PC-9 (cell line): ENCODE measurements at places on chromosomes 16 and 17. TPM values are rescaled to one million over a fixed set of nuclear protein-coding genes. Genes with fewer than 3 reads are reported as not detected.
A peak's percentile ranks its signal among the peaks of the same experiment; 100 is the strongest.

The ABCC11 gene
- total RNA-seq: 0.83 and 1.9 TPM in 2 replicates

The KRTAP16-1 gene
- not detected in 2 replicates for total RNA-seq

DNA sequence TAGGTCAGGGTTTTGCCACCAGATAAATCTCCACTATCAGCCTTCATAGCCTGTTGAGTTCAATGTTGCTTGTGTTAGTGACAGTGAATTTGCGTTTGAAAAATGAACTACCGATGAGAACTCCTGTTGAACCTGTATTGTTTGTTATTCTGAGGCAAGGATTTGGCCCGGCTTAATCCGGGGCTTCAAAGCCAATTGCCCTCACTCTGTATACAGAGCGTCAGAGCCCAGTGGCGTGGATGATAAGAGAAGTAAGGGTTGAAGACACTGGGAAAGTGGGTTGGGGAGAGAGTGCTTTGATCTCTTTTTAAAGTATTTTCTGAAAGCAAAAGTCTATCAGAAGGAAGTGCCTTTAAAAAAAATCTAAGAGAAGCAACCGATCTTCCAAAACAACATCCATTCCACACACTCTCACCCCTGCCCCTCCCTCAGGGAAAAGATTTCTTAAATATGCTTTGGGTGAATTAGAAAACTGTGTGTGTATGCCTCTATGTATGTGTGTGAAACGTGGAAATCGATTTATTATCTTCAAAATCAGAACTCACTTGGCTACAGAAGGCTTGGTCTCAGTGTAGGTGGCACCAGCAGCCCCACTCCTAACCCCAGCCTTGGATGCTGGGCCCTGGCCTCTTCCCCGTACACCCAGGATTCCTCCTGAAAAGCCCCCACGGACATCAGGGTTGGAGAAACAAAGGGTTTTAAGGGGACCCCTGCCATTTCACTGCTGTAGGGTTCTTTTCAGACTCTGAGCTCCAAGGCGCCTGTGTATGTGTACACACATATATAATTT is 8.8 kb downstream of the TBX4 start:
- no peaks in the 10 kb centered on the region for H3K4me1 ChIP-seq
- no peaks in the 10 kb centered on the region for H3K36me3 ChIP-seq
- no peaks in the 10 kb centered on the region for H3K27me3 ChIP-seq
- no peak for DNase-seq
- no peak overlapping the region for H3K4me3 ChIP-seq
- no peak overlapping the region for H3K27ac ChIP-seq

GRCh38 chr17:19992803-19993713 is 15.4 kb upstream of the AKAP10 start:
- no peaks in the 10 kb centered on the region for H3K27me3 ChIP-seq
- no peaks in the 10 kb centered on the region for H3K4me1 ChIP-seq
- peak overlapping the region; percentile 42; the same call in 1 of the 2 replicates for H3K4me3 ChIP-seq
- DNase-seq: peak; percentile 87

- no peak overlapping the region for H3K4me3 ChIP-seq
- no peak for DNase-seq
Observed at GRCh38 chr17:34780438-34780837, 180.8 kb downstream of the CCT6B start.

DNA sequence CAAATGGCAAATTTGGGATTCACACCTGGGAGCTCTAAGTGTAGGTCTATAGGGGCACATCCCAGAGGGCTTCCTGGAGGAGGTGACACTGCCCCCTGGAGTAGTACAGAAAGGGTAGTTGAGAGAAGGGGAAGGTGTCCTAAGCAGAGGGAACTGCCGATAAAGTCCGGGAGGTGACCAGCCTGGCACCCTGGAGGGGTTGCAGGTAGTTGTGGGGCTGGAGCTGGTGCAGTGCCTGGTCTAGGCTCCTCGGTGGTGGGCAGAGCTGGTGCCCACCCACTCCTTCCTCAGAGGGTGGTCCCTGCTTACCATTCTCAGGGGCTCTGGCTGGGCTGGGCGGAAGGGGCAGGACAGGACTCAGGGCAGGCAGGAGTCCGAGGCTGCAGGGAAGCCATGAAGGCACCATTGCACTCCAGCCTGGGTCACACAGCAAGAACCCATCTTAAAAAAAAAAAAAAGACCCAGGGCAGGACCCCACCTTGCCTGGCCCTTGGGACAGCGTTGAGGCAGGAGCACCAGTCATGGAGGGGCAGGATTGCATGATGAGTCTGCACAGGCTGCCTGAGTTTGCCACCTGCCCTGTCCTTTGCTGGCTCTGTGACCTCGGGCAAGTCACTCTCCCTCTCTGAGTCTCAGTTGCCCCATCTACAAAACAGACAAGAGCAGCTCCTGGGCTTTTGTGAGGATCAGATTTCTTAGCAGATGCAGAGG is 43.8 kb downstream of the LAT start:
- H3K27me3 ChIP-seq: no peaks in the 10 kb centered on the region
- H3K4me3 ChIP-seq: no peak overlapping the region; the same call in 1 of the 2 replicates
- peaks cover 11% of the 10 kb centered on the region for H3K4me1 ChIP-seq
- H3K36me3 ChIP-seq: no peaks in the 10 kb centered on the region

GRCh38 chr17:17844079-17844478 is 7.3 kb upstream of the SREBF1 start:
- no peaks in the 10 kb centered on the region for H3K36me3 ChIP-seq
- no peak overlapping the region for H3K27ac ChIP-seq
- H3K4me3 ChIP-seq: no peak overlapping the region
- no peaks in the 10 kb centered on the region for H3K27me3 ChIP-seq

DNA sequence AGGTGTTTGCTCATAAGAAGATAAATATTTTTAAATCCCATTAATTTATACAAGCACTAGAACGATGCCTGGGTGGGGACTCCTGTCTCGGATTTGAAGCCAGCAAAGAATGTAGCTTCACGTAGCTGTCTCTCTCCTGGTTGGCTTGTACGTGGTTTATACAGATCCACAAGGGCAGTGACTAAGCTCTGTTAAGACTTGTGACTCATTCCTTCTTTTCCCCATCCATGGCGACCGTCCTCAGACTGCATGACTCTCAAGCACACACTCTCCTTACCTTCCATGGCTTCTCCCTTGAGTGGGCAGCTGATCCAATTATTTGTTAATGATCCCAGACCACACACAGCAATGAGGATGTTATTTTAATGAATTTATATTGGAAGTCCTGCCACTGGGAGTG is 679.7 kb upstream of the SOX9 start:
- H3K4me3 ChIP-seq: no peak overlapping the region
- no peaks in the 10 kb centered on the region for H3K27me3 ChIP-seq
- no peak overlapping the region for H3K27ac ChIP-seq
- peaks cover 19% of the 10 kb centered on the region for H3K4me1 ChIP-seq

GRCh38 chr16:80704751-80705505 is 99.5 kb downstream of the CDYL2 start:
- no peaks in the 10 kb centered on the region for H3K36me3 ChIP-seq
- H3K27me3 ChIP-seq: peaks cover 9% of the 10 kb centered on the region; the same call in 1 of the 2 replicates
- H3K27ac ChIP-seq: no peak overlapping the region
- no peak for DNase-seq

DNA sequence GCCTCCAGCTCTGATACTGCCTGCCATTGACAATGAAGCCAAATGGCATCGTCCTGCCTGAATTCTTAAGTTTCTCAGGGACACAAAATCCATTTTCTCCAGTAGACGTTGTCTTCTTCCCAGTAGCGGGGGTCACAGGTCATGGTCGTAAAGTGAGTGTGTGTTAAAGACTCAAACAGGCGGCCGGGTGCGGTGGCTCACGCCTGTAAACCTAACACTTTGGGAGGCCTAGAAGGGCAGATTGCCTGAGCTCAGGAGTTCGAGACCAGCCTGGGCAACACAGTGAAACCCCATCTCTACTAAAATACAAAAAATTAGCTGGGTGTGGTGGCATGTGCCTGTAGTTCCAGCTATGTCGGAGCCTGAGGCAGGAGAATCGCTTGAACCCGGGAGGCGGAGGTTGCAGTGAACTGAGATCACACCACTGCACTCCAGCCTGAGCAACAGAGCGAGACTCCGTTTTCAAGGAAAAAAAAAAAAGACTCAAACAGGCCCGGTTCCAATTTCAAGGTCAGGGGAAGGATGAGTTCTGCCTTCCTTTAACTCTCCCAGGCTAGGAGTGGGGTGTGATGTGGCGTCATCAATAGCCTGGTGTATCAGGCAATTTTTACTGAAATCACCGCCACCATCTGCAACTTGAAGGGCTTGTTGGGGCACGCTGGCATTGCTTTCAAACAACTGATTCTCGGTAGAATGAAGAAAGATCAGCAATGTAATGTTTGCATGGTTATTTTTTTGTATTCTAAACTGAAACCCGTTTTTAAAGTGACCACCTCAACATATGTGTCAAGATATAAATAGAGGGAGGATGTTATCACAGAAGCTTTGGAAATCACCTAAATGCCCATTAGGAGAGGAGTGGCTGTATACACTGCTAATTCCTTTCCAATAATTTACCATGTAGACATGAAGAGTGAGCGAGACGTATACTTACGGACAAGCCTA is 91.0 kb downstream of the WSCD1 start:
- H3K27ac ChIP-seq: no peak overlapping the region
- no peak overlapping the region for H3K4me3 ChIP-seq
- peaks cover 97% of the 10 kb centered on the region for H3K27me3 ChIP-seq
- DNase-seq: no peak
- no peaks in the 10 kb centered on the region for H3K4me1 ChIP-seq

DNA sequence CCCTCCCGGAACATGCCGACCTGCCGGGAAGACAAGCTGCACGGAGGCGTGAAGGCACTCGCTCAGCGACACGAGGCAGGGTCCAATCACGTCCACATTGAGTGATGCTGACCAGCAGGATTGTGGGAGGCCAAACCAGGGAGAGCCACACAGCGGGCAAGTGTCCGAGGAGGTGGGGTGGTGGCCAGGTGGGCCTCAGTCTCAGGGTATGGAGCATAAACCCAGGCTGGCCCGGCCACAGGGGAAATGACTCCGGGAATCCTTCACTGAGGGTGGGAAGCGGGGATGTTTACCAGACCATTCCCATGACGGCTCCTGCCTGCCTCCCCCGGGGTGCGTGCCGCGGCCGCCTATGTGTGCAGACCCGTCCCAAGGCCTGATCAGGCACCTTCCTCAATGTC is 62.5 kb downstream of the RPH3AL start:
- H3K4me1 ChIP-seq: no peaks in the 10 kb centered on the region
- H3K27ac ChIP-seq: no peak overlapping the region
- DNase-seq: no peak
- H3K27me3 ChIP-seq: 0 out of 2 replicates have a peak, but pooled peaks cover 4% of the 10 kb centered on the region

- no peaks in the 10 kb centered on the region for H3K36me3 ChIP-seq
- peaks cover 13% of the 10 kb centered on the region; the same call in 1 of the 2 replicates for H3K27me3 ChIP-seq
- H3K27ac ChIP-seq: no peak overlapping the region
- no peaks in the 10 kb centered on the region for H3K4me1 ChIP-seq
Observed at GRCh38 chr17:46875849-46876352, 24.5 kb downstream of the WNT9B start.

- DNase-seq: no peak
- H3K4me3 ChIP-seq: no peak overlapping the region
- H3K36me3 ChIP-seq: no peaks in the 10 kb centered on the region
- H3K27me3 ChIP-seq: no peaks in the 10 kb centered on the region
- peaks cover 19% of the 10 kb centered on the region for H3K4me1 ChIP-seq
Observed at GRCh38 chr16:87216148-87216840, 100.9 kb downstream of the C16orf95 start.

- H3K27ac ChIP-seq: no peak overlapping the region
- DNase-seq: peak; percentile 31
- H3K36me3 ChIP-seq: no peaks in the 10 kb centered on the region
- H3K4me1 ChIP-seq: peaks cover 7% of the 10 kb centered on the region; the same call in 1 of the 2 replicates
- H3K4me3 ChIP-seq: no peak overlapping the region
Observed at GRCh38 chr16:84957192-84957591, 54.1 kb downstream of the ZDHHC7 start.

DNA sequence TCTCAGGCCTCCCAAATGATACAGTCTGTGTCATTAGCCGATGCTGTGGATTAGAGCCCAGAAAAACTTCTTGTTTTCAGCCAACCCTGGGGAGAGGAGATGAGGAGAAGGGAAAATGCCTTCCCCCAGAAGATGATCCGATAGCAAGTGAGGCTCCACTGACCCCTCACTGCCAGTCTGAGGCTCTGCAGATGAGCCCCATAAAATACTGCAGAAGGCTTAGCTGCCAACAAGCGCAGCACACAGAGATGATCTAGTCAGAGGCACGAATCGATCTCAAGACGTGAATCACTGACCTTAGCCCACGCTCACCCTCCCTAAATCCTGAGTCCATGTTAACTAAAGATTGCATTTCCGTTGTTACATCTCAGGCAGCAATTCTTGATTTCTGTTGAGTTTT is 31.5 kb downstream of the SALL1 start:
- peaks cover 37% of the 10 kb centered on the region for H3K27me3 ChIP-seq
- no peaks in the 10 kb centered on the region for H3K36me3 ChIP-seq
- H3K4me1 ChIP-seq: no peaks in the 10 kb centered on the region
- no peak overlapping the region for H3K27ac ChIP-seq

- H3K27ac ChIP-seq: peak overlapping the region; percentile 98
- peaks cover 44% of the 10 kb centered on the region for H3K4me1 ChIP-seq
- no peak overlapping the region for H3K4me3 ChIP-seq
- no peaks in the 10 kb centered on the region for H3K36me3 ChIP-seq
Observed at GRCh38 chr17:69763503-69763902, 311.5 kb upstream of the KCNJ16 start.

DNA sequence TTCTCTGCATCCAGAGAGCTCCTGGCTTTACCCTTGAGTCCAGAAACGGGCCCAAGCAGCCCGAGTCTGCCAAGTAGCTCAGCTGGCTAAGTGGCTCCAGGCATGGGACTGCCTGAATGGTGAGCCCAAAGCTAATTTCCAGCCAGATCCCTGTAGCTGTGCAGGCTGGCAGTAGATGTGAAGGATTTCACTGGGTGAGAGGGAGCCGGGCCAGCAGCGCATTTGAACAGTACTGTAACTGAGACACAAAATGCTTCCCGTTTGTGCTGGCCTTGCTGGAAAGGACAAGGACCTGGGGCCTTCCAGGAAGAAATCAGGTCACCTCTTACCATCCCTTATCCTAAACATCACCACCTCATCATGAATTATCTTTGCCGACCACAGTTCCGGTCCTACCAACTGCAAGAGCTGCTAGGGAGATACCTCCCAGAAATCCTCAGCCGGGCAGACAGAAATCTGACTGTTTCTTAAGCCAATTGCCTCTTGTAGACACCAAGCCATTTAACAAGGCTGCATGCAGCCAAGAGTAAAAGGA is 3.7 kb downstream of the TIMP2 start:
- no peaks in the 10 kb centered on the region for H3K36me3 ChIP-seq
- H3K27me3 ChIP-seq: no peaks in the 10 kb centered on the region
- H3K4me1 ChIP-seq: peaks cover 3% of the 10 kb centered on the region
- no peak overlapping the region for H3K4me3 ChIP-seq

DNA sequence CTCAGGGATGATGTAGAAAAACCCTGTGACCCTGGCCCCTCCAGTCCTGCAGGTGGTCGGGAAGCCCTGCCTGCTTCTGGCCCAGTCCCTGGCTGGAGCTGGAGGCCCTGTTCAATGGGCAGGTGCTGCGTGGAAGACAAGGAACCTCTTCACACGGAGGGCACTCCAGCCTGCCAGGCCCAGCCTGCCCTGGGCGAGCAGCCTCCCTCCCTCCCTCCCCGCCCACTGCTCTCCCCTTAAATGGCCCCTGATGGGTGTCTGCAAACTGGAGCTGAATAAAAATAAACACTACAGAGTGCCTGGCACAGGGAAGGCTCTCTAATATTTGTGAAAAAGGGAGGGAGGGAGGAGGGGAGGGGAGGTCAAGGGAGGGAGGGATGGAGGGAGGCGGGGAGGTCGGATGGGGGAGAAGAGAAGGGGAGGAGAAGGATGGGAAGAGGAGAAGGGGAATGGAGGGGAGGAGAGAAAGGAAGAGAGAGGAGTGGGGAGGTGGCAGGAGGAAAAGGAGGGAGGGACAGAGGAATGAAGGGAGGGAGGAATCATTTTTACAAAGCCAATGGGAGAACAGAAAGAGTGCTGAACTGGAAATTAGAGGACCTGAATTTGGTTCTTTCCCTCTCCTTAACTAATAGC is 222.8 kb upstream of the TNRC6C start:
- H3K27me3 ChIP-seq: peaks cover 74% of the 10 kb centered on the region
- no peak overlapping the region for H3K27ac ChIP-seq
- H3K36me3 ChIP-seq: no peaks in the 10 kb centered on the region
- no peak overlapping the region for H3K4me3 ChIP-seq
